ENCODE measurements at places on chromosomes 2 and 18.

- DNase-seq, result no peak
Observed at GRCh38 chr2:16656784-16657391, 8.7 kb downstream of the CYRIA start.

DNA sequence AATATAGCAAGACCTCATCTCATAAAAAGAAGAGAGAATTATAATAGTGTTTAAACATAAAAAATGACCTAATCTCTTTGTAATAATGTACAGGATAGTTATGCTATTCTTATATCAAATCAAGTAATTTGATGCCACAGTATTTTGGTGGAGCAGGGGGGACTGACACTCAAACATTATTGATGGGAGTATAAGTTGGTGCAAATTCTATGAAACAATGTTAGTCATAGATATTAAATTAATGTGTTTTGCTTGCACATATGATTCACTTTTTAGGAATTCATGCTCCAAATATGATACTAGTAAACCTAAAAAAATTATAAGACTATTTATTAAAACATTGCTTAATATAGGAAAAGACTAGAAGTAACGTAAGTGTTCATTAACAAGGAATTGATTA lies 256.1 kb upstream of the SYT4 start:
- no peak for DNase-seq

DNA sequence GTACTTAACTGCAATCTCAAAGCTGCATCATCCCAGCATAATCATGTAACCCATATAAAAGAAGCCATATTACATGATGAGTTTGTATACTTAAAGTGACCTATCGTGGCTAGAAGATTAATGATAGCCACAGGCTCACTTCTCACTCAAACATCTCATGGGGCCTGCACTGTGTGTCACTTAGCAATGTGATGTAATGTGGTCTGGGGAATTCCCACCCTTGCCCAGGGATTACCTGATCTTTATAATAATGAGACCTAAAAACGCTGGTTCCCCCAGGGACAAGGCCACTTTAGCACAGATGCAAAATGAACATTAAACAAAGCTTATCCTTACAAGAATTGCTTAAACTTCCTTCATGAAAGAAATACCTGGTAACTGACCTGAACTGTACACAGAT lies 427.1 kb upstream of the CNTNAP5 start:
- no peak for DNase-seq

GRCh38 chr18:28455971-28456370 lies 279.0 kb upstream of the CDH2 start:
- no peak for DNase-seq

DNA sequence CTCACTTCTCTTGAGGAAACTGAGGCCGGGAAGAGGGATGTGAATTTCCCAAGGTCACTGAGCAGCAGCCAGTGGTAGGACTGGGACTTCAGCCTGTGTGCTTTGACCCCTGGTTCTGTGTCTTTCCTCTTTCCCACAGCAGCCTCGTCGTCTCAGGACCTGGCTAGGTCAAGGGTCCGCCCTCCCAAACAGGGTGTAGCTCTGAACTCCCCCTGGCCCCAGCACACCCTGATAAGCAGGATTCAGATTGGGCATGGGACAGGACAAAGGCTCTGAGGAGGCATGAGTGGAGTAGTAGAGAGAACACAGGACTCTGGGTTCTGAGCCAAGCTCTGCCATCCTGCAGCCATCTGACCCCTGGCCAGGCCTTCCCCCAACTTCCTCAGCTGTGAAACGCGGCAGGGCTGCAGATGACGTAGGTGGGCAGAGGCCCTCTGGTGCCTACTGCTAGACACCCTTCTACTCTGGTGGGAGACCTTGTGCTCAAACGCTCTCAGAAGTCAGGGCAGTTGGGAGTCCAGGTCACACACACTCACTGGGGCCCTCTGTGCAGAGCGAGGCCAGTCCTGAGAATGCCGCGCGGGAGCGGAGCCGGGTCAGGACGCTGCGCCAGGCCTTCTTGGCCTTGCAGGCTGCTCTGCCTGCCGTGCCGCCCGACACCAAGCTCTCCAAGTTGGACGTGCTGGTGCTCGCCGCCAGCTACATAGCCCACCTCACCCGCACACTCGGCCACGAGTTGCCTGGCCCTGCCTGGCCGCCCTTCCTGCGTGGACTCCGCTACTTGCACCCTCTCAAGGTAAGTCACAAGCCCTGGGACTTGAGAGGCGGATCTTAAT lies 984 bp downstream of the TCF23 start:
- DNase-seq, result no peak

DNA sequence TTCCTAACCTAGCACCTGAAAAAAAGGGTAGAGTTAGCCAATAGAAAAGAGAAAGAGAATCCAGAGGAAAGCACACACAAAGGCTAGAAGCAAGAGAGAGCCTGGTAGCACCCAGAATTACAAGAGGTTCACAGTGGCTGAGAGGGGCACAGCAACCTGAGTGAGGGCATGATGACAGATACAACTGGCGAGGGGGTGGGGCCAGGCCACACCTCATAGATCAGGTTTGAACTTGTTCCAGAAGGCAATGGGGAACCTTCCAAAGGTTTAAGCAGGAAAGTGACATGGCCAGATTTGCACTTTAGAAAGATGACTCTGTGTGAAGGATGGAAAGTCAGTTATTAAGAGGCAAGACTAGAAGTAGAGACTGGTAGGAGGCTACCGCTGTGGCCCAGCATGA lies 148.0 kb downstream of the TTC32 start:
- no peak for DNase-seq

DNA sequence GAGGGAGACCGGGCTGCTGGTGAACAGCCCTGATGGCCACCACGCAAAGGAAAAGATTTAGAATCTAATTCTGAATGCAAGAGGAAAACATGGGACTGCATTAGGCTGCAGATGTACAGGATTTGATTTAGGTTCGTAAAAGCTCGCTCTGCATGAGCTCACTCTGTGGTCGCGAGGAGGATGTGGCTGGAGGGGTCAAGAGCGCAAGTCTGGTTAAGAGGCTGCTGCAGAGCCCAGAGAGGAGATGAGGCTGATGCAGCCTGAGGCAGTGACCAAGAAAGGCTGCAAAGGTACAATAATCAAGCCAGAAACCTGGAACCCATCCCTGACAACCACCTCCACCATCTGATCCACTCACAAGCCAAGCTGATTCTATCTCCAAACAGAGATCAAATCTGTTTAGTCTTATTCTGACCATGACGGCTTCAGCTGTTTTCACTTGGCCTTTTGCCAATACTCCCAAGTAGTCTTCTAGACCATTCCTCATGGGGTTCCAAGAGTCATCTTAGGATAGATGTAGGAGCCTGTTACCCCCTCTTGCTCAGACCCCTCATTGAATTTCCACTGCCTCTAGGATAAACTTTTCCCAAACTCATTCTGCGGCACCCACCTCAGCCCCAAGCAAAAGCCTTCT lies 58.9 kb upstream of the ARL4C start:
- DNase-seq, result peak; percentile 48

GRCh38 chr2:162090109-162090508 lies 16.1 kb upstream of the DPP4 start:
- peak; percentile 71 for DNase-seq

GRCh38 chr2:96528006-96528699 lies 8.4 kb upstream of the ARID5A start:
- peak; percentile 60 for DNase-seq

DNA sequence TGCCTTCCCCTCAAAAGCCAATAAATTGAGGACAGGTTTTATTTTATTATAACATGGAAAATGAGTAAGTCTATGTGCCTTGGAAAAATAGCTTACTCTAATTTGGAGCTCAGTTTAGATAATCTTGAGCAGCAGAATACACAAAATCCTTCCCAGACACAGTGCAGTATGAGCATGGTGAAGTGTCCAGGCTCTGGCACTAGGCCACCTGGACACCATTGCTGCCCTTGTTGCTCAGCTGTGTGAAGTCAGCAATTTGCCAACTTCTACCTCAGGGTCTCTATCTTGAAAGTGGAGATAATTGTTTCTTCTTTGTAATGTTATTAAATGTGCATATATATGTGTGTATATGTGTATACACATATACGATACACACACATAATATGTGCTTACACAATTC lies 104.9 kb upstream of the CAVIN2 start:
- no peak for DNase-seq

DNA sequence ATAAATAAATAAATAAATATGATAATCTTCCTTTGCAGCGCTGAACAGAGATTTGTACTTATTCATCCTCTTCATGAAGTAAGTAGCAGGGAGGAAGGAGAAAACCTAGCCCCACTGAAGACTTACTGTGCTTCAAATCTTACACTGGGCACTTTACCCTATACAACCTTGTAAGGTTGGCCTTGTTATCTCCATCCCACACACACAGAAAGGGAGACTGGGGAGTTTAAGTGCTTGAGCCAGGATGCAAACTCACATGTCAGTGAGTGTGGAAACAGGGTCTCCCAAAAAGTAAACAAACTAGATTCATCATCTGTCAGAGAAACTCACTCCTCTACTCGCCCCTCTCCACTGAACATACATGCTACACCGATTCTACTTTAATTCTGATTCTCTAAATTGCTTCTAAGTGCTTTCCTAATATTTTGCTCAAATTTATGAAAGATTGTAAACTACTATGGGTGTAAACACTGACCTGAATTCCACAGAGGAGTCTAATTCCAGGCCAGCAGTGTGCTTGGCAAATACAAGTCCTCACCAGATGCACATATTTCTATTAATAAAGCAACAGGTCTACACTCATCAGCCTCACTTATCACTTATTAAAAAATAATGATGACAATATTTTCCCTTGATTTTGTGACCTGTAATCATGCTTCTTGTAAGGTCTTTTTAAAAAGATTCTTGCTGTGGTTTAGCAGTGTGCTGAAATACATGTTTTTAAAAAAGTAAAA lies 155.5 kb downstream of the TCF4 start:
- no peak for DNase-seq

DNA sequence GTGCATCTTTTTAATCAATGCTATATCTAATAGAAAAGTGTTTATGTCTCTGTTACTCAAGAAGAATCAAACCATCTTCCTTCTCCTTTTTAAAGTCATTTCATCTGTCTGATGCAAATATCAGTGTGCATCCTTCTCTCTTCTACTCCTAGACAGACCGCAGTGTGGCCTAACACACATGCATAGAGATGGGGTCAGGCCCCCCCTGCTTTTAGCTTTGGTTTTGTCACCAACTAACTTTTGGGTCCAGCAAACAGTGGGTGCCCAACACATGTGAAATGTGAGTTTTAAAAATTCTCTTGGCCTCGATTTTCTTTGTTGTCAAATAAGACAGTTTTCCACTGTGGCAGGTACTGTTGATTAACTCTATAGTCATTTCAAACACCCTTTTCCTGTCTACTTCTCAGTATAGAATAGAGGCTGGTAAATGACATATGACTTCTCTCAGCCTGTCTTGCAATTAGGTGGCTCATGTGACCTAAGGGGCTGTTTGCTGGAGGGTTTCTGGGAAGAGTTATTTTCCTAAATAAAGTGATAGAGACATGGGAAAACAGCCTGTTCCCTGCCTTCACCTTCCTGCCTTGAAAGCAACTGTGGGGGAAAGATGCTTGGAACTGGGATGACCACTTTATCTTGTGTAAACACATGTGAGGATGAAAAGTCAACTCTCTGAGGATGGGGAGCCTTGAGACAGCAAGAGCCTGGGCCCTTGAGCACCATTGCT lies 65.7 kb upstream of the DARS1 start:
- no peak for DNase-seq

DNA sequence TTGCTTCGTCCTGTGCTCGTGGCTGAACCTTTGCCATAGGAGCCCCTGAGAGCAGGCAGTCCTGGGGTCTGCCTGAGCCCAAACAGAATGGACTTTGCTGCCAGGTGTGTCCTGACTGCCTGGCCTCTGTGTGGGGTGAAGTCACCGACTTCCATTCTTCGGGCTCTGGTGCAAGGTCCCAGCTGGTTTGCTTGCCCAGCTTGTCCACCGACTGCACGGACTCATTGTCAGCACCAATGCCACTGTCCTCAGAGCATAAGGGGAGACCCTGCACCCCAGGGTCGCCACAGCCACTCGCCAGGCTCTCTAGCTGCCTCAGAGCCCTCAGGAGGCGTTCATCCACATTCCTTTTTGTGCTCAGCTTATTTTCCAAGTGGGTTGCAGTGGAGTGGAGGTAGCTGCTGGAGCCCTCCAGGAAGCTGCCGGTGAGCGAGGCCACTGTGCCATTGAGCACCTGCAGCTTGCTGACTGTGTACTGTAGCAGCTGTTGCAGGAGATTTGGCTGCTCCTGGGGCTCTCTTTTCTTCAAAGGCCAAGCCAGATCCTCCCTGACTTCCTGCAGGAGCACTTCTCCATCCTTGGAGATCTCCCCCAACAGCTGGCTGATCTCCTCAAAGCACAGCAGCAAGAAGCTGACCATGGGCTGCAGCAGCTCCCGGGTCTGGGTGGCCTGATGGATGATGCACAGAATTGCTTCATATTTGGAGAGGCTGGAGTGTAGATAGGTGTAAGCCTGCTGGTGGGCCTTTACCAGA lies 1.2 kb downstream of the PCARE start:
- no peak for DNase-seq

DNA sequence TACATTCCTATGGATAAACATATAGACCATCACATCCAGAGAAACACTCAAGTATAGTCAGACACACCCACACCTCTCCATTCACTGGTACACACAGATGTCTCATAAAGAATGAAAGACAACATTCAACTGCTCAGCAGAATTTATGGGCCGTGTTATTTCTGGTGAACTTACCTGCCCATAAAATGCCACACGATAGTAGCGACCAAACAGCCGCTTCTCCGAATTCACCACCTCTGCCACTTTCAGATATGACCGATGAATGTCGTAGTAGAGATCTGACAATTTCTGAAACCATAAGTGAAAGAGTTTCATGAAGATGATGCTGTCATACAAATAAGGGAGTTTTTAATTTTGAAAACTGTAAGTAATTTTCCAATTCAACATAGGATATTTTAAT lies 70.7 kb upstream of the CCDC195 start:
- DNase-seq, result no peak

DNA sequence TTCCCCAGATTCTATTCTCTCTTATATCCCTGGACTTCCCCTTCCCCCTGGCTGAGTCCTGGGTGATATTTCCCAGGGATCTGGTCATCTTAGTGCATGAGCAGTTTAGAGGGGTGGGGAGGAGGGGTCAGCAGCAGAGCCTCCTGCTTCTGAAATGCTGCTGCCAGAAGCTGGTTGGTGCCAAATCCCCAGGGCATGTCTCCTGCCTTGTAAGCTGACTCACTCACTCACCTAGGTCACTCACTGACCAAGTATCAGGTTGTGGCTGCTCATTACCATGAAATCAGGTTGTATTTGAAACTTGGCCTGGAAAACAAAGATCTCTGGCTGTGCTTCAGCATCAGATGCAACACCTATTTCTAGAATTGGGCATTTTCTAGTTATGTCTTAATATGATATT lies 14.3 kb downstream of the GPR39 start:
- no peak for DNase-seq

Data from IMR-90 (cell line).